ENCODE measurements at places on chromosomes 5 and 9.
A peak's percentile ranks its signal among the peaks of the same experiment; 100 is the strongest.

GRCh38 chr9:134346151-134346550 is 19.9 kb downstream of the RXRA start:
- DNase-seq: no peak

GRCh38 chr9:126703002-126703865 is 89.5 kb downstream of the LMX1B start:
- no peak for DNase-seq

- DNase-seq: no peak
Measured at GRCh38 chr5:151605559-151605958, 14.4 kb upstream of the FAT2 start.

GRCh38 chr5:38546691-38547146 is 9.7 kb downstream of the LIFR start:
- DNase-seq: no peak

GRCh38 chr5:139919308-139919707 is 123.7 kb downstream of the PSD2 start:
- no peak for DNase-seq

DNA sequence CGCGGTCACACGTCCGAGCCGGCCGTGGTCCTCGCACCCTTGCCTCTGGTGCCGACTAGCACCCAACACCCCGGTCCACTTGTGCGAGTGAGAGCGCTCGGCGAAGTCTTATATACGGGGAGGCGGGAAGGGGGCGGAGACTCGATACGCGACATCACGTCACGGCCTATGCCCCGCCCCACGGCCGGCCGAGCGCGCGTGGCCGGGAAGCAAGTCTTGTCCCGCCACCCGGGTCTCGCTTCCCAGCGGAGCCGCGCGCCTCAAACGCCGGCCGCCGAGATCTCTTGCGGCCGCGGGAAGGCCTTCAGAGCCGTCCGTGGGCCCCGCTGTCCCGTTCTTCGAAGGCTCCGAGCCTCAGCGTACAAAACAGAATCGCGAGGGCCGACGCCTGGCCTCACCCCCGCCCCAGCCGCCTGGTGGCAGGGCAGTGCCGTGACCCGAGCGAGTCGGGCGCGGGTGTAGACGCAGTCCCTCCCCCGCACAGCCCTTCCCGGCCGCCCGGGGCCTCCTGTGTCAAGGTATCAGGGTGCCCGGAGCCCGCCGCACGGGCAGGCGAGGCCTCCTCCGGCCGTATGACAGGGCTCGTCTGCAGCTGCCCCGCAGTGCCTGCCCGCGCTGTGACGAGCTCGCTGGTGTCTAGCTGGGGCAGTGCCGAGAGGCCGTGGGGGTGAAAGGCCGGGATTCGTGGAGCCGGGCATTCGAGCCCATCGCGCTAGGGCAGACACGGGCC is at the start of gene PLK2:
PLK2 (minus strand) TSS at position 85 of the 730 bp plus-strand sequence. CDS start 127 bp downstream, outside the sequence.
- peak; percentile 96 for DNase-seq
